Hypothalamus (tissue), 51 donors: ENCODE measurements at places on chromosomes 12 and 14.

- no peak for DNase-seq
These were observed 77.3 kb downstream of the DAAM1 start for GRCh38 chr14:59265808-59266207.

GRCh38 chr12:53233671-53234121 lies 1.7 kb upstream of the RARG start:
- no peak for DNase-seq

DNA sequence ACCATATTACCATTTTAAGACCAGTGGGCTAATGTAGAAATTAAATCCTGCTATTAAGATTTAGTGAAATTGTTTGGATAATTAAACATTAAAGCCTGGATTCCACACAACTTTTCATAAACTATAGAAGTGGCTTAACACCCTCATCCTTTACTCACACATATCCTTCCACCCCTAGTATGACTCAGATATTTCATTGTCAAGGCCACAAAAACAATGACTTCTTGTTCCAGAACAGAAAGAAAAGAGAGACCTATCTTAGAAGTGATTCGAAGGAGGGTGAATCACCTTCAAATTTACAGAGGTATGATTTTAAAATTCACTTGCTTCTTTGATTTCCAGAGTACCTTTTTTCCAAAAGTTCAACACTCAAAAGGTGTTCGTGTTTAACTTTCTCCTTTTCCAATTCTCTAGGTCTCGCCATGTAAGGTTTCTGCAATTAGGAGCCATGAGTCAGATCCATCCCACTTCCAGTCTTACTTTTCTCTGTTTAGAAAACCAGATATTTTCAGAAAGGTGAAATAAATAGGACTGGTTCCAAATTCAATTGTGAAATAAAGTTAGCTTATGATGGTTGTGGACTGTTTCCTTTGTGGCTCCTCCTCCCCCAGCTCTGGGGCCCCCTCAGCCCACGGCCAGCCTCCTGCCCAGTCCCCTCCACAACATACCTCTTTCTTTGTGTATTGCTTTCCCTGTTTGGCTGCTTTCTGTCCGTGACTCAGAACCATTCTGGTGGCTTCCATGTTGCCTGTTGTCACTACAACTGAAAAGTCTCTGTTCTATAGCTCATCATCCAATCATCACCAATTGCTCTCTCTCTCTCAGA lies 24.6 kb upstream of the MGP start:
- no peak for DNase-seq

DNA sequence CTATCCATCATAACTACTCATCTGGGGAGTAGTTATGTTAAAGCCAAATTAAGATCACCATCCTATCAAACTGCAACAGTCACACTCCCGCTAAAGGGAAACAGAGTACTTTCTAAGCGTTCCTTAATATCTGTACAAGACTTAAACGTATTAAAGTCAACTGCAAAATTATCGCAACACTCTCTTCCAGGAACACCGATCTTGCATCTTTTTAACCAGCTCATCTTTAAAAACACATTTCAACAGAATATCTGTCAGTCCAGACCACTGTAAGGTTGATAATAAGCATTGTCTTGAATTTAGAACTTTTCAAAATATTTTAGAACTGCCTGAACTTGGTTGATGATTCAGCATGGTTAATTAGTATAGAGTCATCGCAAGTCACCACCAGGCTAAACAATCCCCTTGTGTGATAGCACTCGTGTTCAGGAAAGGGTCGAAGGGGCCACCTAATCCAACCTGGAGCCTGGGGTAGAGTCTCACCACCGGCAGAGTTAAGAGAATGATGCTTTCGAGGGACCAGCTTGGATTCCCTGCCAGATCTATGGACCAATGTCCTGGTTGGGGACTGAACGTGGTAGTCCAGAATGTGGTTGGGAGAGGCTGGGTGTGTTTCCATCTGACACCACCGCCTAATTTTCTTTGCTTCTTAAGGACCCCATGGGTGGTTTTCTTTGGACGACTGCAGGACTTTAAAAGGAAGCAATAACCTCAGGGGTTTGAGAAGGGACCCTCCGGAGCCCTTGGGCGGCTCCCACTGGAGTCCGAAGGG lies 890 bp downstream of the SPTLC2 start:
- DNase-seq = peak; percentile 8

GRCh38 chr14:39768589-39768988 lies 336.4 kb upstream of the FBXO33 start:
- no peak for DNase-seq
